Hepatocyte (in vitro differentiated cells): ENCODE measurements at places on chromosomes 2 and 18.
A peak's percentile ranks its signal among the peaks of the same experiment; 100 is the strongest.

DNA sequence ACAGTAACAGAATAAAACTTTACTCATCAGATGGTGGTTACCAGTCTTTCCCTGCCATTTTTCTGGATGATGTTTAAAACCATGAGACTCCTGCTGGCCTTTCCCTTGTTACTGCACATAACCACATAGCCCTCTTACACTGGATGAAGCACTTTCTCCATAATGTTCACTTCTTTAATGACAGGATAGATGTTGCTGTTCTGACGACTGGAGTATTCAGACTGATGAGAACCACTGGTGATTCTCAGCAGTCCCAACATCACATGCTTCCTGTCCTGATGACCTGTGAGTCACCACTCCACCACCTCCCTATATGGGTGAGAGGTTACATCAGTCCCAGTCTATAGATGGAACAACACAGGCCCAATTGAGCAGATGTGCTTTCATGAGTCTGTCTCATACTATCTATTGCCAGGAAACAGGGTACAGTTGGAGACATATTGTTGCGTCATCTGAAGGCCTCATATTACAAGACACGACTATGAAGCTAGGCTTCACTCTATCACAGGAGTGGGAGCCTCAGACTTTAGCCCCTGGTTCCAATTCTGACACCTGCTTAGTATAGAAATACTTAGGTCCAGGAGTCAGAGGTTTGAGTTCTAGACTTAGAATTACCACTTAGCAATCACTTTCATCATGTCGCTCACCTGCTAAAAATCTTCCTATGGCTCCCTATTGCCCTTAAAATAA, 145.7 kb upstream of the KLF7 start:
- no peak overlapping the region for H3K4me3 ChIP-seq
- peak; percentile 73 for DNase-seq
- peak overlapping the region; percentile 38 for H3K27ac ChIP-seq
- peaks cover 3% of the 10 kb centered on the region for H3K4me1 ChIP-seq
- H3K27me3 ChIP-seq: no peaks in the 10 kb centered on the region
- no peaks in the 10 kb centered on the region for H3K36me3 ChIP-seq

DNA sequence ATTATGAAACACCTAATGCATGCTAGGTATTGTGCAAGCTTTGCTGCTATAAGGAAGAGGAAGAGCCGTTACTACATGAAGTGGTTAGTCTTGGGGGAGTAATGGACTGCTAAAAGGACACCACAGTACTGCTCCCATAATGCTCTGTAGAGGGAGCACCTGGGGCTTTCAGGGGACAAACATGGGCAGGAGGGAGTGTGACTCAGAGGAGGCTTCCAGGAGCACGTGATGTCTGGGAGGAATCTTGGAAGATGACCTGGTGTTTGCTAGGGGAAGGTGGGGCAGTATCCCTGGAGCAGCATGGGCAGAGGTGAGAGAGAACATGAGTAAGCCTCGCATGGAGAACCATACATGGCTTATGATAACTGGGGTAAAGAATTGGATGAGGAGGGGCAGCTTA, 18.8 kb downstream of the MAPK4 start:
- H3K4me1 ChIP-seq: no peaks in the 10 kb centered on the region
- DNase-seq: peak; percentile 61
- no peaks in the 10 kb centered on the region for H3K36me3 ChIP-seq
- H3K27ac ChIP-seq: no peak overlapping the region
- no peaks in the 10 kb centered on the region for H3K27me3 ChIP-seq
- H3K4me3 ChIP-seq: no peak overlapping the region

- no peak overlapping the region for H3K27ac ChIP-seq
- DNase-seq: peak; percentile 12
- no peaks in the 10 kb centered on the region for H3K4me1 ChIP-seq
- no peaks in the 10 kb centered on the region for H3K27me3 ChIP-seq
- H3K36me3 ChIP-seq: no peaks in the 10 kb centered on the region
These were observed 146.3 kb downstream of the ANKRD44 start for GRCh38 chr2:197164141-197164754.

DNA sequence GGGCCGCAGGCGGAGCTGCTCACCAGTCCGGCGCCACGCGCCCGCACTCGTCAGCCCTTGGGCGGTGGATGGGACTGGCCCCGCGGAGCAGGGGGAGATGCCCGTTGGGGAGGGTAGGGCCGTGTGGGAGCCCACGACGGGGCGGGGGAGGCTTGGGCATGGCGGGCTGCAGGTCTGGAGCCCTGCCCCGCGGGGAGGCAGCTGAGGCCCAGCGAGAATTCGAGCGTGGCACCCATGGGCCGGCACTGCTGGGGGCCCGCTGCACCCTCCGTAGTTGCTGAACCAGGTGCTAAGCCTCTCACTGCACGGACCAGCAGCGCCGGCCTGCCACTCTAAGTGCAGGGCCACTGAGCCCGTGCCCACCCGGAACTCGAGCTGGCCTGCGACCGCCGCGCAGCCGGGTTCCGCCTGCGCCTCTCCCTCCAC, 182.4 kb upstream of the ERBB4 start:
- no peak overlapping the region for H3K4me3 ChIP-seq
- no peak for DNase-seq
- no peaks in the 10 kb centered on the region for H3K27me3 ChIP-seq
- no peak overlapping the region for H3K27ac ChIP-seq

GRCh38 chr2:667332-667999, 9.7 kb downstream of the TMEM18 start:
- no peaks in the 10 kb centered on the region for H3K4me1 ChIP-seq
- no peak overlapping the region for H3K4me3 ChIP-seq
- peak; percentile 75 for DNase-seq
- no peak overlapping the region for H3K27ac ChIP-seq
- no peaks in the 10 kb centered on the region for H3K27me3 ChIP-seq
- no peaks in the 10 kb centered on the region for H3K36me3 ChIP-seq

DNA sequence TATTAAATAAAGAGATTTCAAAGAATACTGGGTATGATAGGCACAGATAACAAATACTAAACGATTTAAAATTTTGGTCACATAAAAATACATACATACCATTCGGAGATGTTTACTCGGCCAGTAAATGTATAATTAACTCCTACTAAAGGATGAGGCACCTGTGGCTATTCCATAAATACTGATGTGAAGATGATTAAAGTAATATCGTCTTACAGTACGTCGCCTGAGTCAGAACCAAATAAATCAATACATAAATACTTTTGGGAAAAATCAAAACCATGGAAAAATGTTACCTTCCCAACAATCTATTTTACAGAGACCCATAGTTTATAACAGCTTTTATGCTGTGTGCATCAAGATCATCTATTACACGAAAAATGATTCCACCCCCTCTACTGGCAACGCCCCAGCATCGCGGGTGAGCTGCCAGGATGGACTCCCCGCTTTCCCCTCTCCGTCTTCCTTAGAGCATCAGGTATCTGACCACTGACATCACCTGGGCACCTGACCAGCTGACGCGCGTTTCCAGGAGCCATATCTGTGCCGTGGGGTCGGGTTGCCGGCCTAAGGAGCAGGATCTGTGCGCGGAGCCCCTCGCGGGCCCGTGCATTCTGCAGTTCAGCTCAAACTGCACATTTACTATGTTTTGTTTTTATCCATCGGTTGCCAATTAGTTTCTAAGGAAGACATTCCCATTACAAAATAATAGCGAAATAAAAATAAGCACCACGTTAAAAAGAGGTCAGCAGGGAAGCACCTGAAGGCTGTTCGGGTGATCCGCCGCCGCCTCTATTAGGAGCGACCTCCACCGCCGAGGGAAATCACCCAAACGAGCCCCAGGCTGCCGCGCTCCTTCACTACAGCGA, 901 bp downstream of the ICA1L start:
- peak overlapping the region; percentile 89 for H3K4me3 ChIP-seq
- H3K27me3 ChIP-seq: no peaks in the 10 kb centered on the region
- no peaks in the 10 kb centered on the region for H3K4me1 ChIP-seq
- peak; percentile 87 for DNase-seq
- H3K36me3 ChIP-seq: no peaks in the 10 kb centered on the region

- H3K27ac ChIP-seq: no peak overlapping the region
- no peak overlapping the region for H3K4me3 ChIP-seq
- DNase-seq: peak; percentile 77
These were observed 107.6 kb upstream of the CYRIA start for GRCh38 chr2:16773080-16773713.

DNA sequence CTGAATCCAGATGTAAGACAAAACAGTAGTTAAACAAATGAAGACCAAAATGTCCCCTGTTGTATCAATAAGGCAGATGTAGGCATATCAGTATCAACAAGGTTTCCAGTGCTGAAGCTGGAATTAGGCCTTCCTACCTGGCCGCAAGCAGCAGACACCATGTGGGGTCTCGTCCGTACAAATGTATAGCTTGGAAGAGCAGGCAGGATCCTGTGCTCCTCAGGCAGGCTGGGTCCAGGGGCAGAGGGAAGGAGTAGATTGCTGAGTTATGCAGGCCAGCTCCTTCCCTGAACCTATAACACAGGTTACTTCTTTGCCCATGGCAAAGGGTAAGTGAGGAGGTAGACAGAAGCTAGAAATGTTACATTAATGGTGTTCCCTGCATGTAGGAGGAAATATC, 23.5 kb downstream of the NTSR2 start:
- no peaks in the 10 kb centered on the region for H3K4me1 ChIP-seq
- DNase-seq: no peak
- H3K36me3 ChIP-seq: no peaks in the 10 kb centered on the region
- H3K4me3 ChIP-seq: no peak overlapping the region

DNA sequence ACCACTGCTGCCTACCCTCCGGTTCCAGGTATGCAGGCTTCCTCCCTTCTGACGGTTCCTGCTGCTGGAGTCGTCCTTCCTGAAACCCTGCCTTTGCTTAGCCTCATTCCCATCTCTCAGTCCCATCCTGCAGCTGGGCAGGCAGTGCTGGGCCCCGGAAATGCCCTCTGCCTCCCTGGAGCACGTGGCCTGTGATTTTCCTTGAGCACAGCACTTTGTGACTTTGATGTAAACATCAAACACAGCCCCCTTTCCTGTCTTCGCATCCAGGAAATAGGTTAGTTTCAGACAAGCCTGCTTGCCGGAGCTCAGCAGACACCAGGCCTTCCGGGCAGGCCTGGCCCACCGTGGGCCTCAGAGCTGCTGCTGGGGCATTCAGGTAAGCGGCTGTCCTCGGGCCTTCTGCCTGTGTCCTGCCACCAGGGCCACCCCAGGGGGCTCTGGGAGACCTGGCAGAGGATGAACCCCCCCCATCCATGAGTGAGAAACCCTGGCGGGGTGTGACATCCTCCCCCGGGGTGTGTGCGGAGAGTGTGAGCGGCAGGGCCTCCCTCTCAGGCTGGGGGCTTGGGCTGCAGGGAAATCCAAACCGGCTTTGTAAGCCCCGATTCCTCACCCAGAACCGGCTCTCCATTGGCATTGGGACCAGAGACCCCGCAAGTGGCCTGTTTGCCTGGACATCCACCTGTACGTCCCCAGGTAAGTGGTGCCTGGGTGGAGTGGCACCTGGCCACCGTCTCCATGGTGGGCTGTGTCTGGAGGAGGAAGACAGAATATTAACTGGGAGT, at the start of gene ZAP70:
Gene ZAP70 (plus strand): TSS at position 281 of the 788 bp plus-strand sequence. CDS start 10,461 bp downstream, outside the sequence.
- no peaks in the 10 kb centered on the region for H3K27me3 ChIP-seq
- H3K36me3 ChIP-seq: no peaks in the 10 kb centered on the region
- H3K4me3 ChIP-seq: no peak within 1 kb of the TSS
- H3K4me1 ChIP-seq: no peaks in the 10 kb centered on the region

DNA sequence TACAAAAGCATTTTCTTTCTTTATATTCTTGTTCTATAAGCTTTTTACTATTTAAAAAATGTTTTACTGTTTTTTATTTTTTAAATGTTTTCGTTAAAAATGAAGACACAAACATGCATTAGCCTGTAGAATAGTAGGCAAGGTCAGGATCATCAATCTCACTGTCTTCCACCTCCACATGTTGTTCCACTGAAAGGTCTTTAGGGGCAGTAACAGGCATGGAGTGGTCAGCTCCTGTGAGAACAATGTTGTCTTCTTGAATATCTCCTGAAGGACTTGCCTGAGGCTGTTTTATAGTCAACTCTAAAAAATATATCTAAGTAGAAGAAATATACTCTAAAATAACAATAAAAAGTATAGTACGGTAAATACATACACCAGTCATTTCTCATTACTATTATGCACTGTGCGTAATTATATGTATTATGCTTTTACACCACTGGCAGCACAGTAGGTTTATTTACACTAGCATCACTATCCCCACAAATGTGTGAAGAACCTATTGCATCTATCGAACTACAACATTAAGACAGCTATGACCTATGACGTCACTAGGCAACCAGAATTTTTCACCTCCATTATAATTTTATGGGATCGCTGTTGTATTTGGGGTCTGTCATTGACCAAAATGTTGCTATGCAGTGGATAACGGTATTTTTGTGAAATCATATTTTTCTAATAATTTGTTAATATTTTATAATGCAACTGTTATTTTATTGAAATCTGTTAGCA, 764.3 kb downstream of the METTL4 start:
- no peaks in the 10 kb centered on the region for H3K27me3 ChIP-seq
- DNase-seq: no peak
- no peaks in the 10 kb centered on the region for H3K36me3 ChIP-seq
- H3K4me3 ChIP-seq: no peak overlapping the region
- H3K4me1 ChIP-seq: no peaks in the 10 kb centered on the region

- no peak overlapping the region for H3K27ac ChIP-seq
- H3K4me3 ChIP-seq: no peak overlapping the region
- H3K4me1 ChIP-seq: no peaks in the 10 kb centered on the region
- DNase-seq: no peak
These were observed 338.0 kb downstream of the NYAP2 start for GRCh38 chr2:225737556-225737955.

DNA sequence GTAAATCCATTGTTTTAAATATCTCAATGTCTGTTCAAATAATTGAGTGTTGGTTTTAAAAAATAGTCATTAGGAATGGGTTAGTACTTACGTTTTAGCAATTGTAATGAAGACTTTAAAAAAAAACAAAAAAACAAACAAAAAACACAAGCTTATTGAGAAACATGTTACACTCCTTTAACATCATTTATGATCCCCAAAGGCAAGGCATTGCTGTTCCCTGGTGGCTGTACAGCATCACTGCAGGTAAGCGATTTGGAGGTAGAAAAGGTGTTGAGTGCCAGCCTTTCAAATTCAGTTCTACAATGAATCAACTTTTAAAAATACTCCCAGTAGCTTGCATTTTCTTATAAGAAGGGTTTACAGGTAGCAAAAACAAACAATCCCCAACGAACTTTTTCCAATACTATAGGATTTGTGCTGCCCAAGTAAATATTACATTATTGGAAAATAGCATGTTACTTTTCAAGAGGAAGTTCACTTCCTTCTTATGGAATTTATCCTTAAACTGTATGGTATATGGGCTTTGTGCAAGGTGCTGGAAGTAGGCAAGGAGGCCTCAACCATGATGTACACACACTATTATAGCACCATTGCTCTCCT, 27.5 kb downstream of the CNRIP1 start:
- H3K27ac ChIP-seq: no peak overlapping the region
- no peaks in the 10 kb centered on the region for H3K27me3 ChIP-seq
- no peaks in the 10 kb centered on the region for H3K4me1 ChIP-seq
- no peaks in the 10 kb centered on the region for H3K36me3 ChIP-seq

DNA sequence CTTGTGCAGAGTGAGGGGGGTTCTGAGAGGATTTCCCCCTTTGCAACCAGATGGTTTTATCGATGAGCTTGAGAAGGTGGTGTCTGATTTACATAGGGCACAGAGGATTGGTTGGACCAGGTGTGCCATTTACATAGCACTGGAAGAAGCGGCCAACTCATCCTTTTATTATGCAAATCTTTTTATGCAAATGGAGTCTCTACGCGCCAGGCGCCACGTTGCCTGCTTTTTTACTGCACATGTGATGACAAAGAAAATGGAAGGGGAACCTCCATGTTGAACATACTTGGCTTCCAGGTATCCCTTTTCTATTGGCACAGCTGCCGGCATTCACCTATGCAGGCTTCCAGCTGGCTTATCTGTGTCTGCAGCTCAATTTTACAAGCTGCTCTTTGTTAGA, 18.4 kb upstream of the TXNL4A start:
- H3K4me1 ChIP-seq: no peaks in the 10 kb centered on the region
- H3K36me3 ChIP-seq: no peaks in the 10 kb centered on the region
- H3K4me3 ChIP-seq: no peak overlapping the region
- no peak overlapping the region for H3K27ac ChIP-seq
- no peaks in the 10 kb centered on the region for H3K27me3 ChIP-seq
